C1 segment of cervical spinal cord (tissue), 14 donors: ENCODE measurements at places on chromosomes 16 and 17.

GRCh38 chr17:8948462-8948861 is 17.0 kb downstream of the PIK3R5 start:
- no peak for DNase-seq

DNA sequence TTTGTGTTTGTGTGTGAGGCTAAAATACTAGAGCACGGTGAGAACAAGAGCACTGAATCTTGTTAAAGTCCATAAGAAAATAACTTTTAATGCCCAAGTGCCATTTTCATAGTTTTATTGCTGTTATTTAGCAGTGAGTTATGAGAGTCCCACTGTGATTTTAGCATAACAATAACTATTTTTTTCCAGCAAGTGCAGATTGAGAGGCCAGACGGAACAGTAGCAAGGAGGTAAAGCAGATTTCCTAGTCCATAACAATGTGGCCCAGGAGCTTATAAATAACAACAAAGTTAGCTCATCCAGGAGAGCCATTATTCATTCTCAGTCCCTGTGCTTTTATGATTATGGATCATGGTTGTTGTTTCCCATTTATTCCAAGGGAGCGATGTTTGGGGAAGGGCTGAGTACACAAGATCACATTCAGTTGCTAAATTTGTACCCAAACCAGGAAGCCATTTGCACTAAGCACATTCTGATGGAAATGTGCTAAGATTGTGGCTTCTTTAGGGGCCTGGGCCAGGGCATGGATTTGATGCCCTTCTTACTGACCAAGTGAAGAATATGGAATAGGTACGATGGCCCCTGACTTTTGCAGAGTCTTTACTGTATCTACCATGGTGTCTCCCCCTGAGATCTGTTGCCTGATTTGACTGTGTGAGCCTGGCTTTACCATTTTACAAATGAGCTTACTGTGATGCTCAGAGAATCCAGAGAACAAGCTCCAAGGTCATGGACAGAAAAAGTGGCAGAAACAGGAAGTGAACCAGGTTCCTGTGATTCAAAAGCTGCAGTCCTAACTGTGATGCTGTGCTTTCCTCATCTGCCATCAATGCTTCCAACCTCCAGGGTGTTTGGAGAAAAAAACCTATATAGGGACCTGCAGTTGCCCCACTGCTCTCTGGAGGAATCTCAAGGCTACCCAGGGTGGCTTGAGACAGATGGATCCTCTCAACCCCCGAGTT is 204.7 kb upstream of the HSBP1 start:
- DNase-seq: no peak

- no peak for DNase-seq
These were observed 3.6 kb downstream of the FA2H start for GRCh38 chr16:74770831-74771526.

DNA sequence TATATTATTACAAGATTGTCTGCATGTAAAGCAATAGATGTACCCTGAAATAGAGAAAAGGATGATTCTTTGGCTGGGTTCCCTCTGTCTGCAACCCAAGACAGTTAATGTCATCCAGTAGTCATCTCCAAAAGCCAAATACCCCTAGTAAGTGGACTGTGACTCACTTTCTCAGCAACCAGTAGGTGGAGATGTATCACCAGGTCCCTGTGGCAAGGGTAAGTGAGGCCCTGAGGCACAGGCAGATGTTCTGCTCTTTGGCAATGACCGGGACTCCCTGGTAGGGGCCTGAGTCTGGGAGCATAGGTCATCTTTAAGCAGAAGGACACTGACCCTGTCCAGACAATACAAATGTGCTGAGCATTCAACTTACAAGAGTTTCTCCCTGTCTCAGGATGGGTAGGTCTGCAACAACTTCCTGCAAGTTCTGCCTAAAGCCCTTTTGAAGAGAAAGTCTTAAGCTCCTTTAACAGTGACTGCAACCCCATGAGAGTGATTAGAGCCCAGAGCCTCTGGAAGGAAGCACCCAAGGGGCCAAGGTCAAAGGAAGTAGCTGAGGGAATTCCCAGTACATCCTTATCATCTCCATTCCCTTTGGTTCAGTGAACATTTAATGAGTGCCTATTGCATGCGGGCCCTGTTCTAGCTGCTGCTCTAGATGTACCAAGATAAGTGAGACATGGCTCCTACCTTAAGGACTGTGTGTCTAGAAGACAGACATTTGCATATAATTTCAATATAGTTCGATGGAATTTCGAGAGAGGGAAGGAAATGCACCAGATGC is 31.9 kb downstream of the PMP22 start:
- no peak for DNase-seq

GRCh38 chr17:64442541-64442971 is 6.4 kb upstream of the MILR1 start:
- DNase-seq: no peak

- DNase-seq: no peak
These were observed 11.3 kb upstream of the CD300A start for GRCh38 chr17:74455025-74455545.

DNA sequence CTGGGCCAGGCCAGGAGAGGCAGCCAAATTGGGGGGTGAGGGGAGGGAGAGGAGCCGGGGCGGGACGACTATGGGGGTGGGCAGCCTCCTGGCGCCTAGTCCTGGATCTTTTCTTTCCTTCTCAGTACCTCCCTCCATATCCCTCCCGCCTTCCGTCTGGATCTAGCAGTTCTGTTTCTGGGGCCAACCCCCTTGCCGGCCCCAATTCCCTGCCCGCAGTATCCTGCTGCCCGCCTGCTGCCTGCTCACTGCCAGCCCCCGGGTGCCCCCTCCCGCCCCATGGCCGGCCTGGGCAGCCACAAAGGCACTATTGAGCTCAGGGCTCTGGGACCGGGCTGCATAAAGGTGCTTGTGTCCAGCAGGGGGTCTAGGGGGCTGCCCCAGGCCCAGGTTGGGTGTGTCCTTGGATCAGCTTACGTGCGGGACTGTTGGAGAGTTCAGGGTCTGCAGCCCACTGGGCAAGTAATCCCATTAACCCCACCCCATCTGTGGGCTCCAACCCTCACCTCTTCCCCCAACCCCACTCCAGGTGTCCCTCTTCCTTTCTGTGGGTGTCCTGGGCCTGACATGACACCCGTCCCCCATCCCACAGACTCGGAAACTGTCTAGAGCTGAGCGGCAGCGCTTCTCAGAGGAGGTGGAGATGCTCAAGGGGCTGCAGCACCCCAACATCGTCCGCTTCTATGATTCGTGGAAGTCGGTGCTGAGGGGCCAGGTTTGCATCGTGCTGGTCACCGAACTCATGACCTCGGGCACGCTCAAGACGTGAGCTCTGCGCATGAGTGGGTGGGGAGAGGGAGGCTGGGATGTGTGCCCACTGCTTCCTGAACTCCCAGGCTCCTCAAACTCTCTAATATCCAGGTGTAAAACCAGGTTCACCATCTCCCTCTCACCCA is 2.0 kb downstream of the WNK4 start:
- DNase-seq: no peak

DNA sequence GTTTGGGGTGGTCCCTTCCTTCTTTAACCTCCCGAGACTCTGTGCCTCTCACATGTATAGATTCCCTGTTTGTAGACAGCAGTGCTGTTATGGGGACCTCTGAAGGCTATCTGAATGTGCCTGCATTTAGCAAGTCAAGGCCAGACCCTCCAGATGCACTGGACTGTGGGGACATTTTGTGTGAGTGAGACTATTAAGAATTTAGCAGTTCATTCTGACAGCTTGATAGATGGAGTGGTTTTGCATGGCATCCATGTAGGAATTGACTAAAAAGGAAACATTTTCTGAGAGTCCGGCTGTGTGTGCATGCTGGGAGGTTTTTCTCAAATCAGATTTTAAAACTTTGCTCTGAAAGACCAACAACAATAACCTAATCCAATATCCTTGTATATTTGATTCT is 226.3 kb downstream of the MSI2 start:
- no peak for DNase-seq

- no peak for DNase-seq
These were observed 78.3 kb upstream of the FOXF1 start for GRCh38 chr16:86432048-86432447.

DNA sequence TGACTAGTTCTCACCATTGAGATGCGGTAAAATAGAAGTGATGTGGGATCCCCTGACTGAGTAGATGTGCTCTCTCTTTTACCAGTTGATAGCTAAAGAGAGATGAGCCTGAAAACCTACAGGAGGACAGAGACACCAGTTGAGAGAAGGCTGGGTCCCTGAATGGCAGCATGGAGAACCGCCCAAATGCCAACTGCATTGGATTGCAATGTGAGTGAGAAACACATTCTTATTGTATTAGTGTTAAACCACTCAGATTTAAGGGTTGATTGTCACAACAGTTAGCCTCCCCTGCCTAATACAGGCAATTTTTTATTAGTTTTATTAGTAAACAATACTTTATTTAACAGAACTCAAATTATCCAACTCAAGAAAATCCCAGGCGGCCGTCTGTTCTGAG is 61.2 kb downstream of the SPACA3 start:
- DNase-seq: no peak

GRCh38 chr17:41054025-41054424 is 1.0 kb downstream of the KRTAP2-2 start:
- no peak for DNase-seq

DNA sequence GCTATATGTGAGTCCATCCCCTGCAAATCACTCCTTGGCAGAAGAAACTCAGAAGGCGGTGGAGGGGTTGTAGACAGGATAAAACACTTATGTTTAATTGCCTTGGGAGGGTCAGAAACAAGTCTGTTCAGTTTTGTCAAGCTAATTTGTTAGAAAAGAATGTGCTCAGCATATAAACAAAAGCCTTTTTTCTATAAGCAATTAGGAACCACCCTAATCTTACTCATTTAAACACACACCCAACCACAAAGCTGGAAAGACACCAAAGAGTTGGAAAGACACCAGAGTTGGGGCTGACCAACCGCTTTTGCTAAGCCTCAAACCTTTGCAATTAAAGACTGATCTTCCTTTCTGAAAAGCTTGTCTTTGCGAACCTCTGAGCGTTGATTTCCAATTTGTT is 439.2 kb upstream of the ERCC4 start:
- no peak for DNase-seq

DNA sequence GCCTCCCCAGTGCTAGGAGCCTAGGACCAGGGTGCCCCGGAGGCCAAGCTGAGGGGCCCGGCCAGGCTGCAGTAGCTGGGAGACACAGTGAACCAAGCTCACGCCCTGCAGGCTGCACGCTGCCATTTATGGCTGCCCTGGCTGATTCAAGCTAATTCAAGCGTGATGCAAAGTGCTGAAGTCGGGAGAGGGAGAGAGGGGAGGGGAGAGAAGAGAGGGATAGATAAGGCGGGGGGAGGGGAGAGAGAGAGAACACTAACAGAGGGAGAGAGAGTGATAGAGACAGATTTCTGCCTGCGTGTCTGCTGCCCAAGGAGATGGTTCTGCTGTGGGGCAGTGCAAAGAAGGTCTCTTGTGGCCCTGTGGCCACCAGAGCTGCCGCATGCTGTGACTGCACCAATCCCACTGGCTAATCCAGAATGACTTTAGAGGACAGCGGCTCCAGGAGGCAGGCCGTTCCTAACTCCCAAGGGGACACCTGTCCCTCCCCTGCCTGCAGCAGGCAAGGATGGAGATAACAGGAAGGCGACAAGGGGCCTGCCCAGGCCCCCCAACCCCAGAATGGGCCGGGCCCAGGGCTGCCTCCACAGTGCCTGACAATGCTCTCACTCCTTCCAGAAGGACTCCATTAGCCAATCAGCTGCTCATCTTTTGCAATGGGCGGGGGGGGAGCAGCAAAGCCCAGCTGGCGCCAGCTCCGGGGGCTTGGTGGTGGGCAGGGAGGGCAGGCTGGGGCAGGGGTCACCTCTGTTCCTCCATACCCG is 12.9 kb downstream of the MXRA7 start:
- DNase-seq: no peak

DNA sequence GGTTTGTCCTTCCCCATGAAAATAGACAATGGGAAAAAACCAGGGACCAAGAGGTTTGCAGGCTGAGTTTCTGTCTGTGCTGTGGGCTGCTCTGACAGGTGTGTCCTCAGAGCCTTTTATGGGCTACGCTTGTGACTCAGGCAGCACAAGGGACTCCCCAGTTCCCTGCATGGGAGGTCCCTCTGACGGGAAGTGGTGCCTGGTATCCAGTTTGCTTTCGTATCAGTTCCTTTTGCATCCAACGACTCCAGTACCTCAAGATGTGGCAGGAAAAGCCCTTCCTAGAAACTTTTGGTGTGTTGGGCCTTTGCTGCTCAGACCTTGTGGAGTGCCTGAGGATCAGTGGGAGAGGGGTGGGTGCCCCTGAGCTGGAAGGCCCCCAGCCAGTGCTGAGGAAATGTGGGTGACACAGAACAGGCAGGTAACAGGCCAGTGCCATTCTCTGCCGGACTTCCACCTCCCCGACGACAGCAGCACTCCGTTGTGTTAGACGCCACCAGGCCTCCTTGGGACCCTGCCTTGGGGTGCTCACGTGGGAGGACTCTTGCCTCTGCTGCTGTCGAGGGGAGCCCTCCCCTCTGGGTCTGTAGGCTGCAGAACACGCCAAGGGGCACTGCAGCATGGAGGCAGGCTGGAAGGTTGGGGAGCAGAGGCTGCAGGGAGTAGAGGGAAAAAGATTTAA is 38.4 kb upstream of the IRF8 start:
- no peak for DNase-seq

DNA sequence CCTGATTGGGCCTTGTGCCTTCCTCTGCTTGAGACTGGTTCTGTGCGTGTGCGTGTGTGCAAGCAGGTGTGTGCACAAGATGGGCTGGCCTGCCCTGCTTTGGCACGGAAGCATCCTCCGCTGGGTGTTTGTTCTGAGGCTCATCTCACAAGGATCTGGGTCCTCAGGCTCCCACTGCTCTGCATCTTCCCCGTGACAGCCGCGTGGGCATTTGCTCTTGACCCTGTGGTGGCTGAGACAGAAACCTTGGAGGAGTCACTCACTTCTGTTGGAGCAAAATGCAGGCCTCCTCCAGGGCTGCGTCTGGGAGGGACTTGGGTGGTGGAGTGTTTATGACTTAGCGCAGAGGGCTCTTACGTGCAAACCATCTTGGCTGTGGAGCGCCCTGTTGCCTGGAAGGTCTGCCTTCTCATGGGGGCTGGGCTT is 119.2 kb downstream of the RPTOR start:
- DNase-seq: peak; percentile 44

DNA sequence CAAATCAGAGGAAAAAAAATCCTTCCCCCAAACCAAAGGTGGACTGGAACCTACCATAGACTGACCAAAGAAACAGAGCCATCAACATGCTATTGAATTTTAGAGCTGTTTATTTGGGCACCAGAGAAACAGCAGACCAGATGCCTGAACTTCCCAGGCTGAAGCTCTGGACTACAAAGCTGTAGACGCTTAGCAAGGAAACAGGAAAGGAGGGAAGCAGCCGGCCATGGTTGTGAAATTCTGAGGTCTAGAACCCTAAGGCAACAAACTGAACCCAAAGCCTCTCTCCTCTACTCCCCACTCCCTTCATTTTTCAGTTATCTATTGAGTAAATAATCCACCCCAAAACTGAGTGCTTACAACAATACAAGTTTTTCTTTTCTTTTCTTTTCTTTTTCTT is 45.4 kb upstream of the MEIOC start:
- no peak for DNase-seq

DNA sequence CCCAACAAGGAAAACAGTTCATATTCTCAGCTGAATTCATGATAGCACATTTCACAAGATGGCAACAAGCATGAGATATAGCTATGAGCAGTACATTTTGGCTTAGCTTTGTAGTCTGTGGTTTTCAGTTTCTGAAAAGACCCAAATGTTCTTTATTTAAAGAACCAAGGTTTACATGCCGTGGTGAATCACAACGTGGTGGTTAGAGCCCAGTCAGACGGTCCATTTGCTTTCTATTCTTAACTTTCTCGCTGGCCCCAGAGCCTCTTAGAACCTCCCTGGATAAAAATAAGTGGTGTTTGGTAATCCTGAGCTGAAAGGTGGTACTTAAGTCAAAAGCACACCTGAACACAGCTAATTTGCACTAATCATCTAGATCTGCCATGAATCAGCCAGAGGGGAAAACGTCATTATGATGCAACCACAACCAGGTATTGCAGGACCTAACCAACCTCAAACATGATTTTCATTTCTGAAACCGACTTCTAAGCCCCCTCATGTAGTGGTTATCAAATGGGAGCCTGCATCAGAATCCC is 18.6 kb upstream of the HAPSTR1 start:
- no peak for DNase-seq
